ENCODE measurements at places on chromosomes 4 and X.
A peak's percentile ranks its signal among the peaks of the same experiment; 100 is the strongest.

GRCh38 chrX:69844636-69845035 lies 205.1 kb downstream of the AWAT2 start:
- DNase-seq: no peak

- DNase-seq: no peak
Observed at GRCh38 chrX:3206314-3206713, 140.1 kb downstream of the MXRA5 start.

GRCh38 chr4:147790412-147790811 lies 58.5 kb downstream of the ARHGAP10 start:
- DNase-seq: no peak

GRCh38 chr4:71338846-71339593 lies at the start of gene SLC4A4:
TSS of gene SLC4A4 (plus strand) at chr4:71339020.
- DNase-seq: peak; percentile 35

GRCh38 chr4:41644288-41644914 lies 104.1 kb downstream of the PHOX2B start:
- DNase-seq: peak; percentile 5

- no peak for DNase-seq
Observed at GRCh38 chr4:109820563-109820962, 5.0 kb downstream of the GAR1 start.

DNA sequence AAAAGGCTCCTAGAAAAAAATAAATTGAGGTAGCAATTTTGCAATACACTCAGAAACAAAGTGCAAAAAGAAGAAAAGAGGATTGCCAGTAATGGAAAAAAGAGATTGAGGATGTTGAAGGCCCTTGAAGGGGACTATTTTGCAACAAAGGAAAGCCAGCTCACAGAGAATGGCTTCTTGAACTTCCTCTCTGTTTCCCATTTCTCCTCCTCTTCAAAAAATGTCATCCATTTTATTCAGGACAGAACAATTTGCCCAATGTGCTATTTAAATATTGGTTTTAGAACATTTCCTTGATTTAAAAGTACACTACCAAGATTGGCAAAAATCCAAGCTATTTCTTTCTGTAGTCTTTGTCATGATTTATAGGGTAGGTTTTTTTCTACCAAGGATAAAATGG lies 60.2 kb downstream of the GASK1B start:
- no peak for DNase-seq

Data from RPMI7951 (cell line).